NCI-H187 treated with DMSO at 0.1 percent for 48 hours (cell line): ENCODE measurements at places on chromosomes 6 and 20.
A peak's percentile ranks its signal among the peaks of the same experiment; 100 is the strongest.

- DNase-seq: no peak
Measured at GRCh38 chr6:42022755-42023384, 27.5 kb upstream of the TAF8 start.

GRCh38 chr20:5691918-5692618, 58.1 kb upstream of the SHLD1 start:
- peak; percentile 82 for DNase-seq

- DNase-seq: no peak
Measured at GRCh38 chr20:32635764-32636163, 38.0 kb downstream of the C20orf203 start.

- DNase-seq: no peak
Measured at GRCh38 chr20:1087311-1087905, 31.0 kb upstream of the PSMF1 start.

- no peak for DNase-seq
Measured at GRCh38 chr6:39812496-39812852, 20.3 kb downstream of the DAAM2 start.

GRCh38 chr6:81166770-81167169, 585.7 kb downstream of the TENT5A start:
- DNase-seq: no peak

- no peak for DNase-seq
Measured at GRCh38 chr20:600736-601135, 9.4 kb downstream of the TCF15 start.

GRCh38 chr6:94751641-94752329, 825.5 kb upstream of the MANEA start:
- DNase-seq: no peak

DNA sequence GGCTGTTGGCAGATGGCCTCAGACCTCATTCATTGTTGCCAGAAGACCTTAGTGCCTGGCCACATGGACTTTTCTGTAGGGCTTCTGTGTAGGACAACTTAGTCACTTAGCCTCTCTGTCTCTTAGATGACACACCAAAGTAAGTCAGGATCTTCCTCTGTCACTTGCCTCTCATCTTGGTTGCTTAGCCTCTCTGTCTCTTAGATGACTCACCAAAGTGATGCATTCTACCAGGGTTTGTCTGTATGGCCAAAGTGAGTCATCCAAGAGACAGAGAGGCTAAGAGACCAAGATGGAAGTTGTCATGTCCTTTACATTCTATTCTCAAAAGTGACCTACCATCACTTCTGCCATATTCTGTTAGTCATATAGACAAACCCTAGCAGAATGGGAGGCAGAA, 255.9 kb upstream of the DEFB112 start:
- DNase-seq: no peak

DNA sequence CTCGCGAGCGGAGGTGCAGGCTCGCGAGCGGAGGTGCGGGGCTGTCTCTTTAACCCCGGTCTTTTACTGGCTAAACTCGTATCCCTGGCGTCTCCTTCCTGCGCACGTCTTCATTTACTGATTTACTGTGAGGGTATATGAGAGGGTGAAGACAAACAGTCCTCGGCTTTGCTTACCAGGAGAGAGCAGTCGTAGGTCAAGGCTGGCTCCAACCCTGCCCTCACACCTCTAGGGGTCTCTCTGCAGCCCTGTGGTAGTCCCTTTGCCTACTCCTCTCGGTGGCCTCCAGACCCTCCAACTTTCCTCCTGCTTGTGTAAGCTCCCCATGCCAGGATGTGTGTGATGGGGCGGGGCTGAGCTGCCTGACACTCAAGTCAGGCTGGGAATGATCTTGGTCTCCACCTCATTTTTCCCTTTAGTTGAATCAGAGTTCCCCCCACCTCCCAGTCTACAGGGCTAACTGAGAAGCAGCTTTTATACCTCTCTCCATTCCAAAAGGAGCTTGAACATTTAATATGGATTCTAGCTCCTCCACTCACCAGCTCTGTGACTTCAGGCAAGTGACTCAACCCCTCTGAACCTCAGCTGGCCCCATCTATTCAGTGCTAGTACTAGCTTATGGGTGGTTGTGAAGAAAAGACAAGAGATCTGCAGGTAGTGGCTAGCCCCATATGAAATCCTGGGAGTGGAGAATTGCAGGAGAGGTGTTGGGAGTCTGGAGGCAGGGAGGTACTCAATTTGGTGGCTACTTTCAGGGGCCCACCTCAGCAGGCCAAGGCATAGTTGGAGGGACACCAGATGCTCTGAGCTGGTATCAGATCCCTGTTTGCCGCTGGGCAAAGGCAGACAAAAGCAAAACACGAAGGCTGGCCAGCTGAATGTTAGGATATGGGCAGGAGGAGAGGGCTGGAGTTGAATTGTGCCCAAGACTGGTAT, 902 bp downstream of the SLC29A1 start:
- DNase-seq: no peak

- no peak for DNase-seq
Measured at GRCh38 chr6:158694913-158695312, 45.1 kb downstream of the SYTL3 start.

DNA sequence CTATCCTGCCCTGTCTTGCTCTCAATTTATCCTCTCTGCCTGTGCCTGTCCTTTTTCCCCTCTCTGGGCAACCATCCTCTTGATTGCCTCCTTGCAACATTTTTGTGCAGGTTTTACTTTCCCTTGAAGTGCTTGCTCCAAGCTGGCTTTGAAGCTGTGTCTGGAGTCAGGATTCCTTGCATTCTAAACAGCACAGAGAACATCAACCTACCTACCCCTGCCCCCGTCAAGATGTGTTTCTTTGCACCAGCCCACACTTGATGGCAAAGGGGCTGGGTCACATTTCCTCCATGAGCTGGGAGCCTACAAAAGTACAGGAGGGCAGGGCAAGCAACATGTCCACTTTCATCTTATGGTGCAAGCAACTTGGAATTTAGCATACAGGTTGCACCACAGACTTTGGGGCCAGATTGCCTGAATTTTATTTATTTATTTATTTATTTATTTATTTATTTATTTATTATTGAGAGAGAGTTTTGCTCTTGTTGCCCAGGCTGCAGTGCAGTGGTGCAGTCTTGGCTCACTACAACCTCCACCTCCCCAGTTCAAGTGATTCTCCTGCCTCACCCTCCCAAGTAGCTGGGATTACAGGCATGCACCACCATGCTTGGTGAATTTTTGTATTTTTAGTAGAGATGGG, 206.3 kb downstream of the COL19A1 start:
- no peak for DNase-seq
